ENCODE measurements at places on chromosomes 12 and 14.

- no peak for DNase-seq
Observed at GRCh38 chr12:75020068-75020557, 189.5 kb downstream of the KCNC2 start.

DNA sequence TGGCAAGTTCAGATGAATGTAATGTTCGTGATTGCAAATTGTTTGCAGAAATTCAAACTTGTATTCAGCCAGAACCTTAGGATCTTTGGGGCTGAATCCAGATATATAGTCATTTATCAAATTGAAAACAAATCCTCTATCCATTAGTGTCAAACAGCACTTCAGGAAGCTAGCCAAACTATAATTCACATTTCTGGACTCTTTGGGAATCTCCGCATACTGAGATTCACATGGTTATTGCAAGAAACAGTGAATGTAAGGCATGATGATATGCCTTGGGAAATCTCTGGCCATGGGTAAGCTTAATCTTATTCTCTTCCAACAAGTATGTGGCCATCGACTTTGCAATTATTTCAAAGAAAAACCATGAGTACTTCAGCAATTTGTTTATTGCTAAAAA, 98.5 kb downstream of the KLHL28 start:
- DNase-seq: no peak

DNA sequence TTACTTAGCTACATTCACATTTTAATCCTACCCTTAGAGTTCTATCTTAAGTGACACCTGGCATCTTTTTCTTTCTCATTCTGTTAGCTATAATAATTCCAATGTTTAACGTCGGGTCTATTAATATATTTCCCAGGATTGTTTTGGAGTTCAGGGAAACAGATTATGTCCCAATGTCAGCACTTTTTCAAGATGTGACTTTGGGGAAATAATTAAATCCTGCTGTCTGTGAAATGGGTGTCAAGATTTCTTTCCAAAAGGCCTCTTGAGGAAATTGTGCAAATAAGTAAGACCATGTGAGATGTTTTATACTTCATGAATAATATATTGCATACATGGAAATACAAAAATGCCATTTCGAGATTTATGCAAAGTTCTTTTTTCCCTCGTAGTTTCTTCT, 887.6 kb upstream of the SEL1L start:
- no peak for DNase-seq

- DNase-seq: no peak
Observed at GRCh38 chr12:28814246-28814645, 334.8 kb upstream of the FAR2 start.

DNA sequence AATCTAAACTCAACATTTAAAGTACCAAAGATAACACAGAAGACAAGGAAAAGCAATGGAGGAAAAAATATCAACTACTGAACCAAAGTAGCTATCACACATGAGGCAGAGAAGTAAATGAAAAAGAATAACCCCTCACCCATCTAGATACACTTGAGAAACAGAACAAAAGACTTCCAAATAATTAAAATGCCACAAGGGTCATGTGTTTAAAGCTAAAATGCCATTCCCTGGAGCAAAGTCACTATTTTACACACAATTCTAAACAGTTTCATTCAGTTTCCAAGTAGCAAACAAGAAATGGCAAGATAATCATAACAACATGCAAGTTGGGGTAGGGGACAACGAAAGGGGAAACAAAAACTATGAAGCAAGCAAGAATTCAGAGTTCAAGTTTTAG, 12.0 kb downstream of the OSBPL8 start:
- no peak for DNase-seq

DNA sequence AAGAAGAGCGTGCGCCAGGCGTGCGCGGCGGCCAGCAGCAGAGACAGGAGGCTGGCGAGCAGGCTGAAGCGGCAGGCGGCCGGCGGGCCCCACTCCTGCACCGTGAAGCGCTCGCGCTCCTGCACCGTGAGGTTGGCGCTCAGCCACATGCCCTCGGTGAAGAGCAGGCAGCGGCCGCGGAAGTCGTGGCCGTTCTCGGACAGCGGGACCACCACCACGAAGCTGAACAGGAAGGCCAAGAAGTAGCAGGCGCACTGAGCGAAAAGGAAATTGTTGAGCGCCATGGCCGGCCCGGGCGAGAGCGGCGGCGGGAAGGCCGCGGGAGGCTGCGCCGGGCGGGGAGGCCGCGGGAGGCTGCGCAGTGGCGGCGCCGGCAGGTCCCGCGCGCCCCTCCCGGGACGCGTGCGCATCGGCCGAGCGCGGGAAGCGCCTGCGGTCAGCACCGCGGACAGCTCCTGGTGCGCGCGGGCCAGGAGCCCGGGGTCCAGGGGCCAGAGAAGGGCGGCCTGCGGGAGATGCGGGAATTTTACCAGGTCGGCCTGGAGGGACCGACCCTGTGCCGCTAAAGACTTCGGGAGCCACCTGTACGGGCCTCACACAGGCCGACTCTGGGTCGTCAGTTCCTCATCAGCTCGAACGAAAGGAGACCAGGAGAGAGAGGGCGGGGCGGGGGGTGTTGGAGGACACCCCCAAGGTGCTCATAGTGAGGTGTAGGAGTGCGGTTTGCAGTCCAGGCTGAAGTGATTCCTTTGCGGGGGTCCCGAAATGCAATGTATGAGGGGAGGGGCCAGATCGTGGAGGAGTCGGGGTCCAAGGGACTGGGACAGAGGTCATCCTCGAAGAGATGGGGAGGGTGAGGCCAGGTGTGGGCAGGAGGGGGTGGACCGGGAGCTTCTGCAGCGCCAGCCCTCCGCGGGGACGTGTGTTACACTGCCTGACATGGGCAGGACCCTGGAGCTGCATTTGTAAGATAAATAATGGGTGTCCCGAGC, at the start of gene TMEM179:
Gene TMEM179 (minus strand): TSS at position 315 of the 992 bp plus-strand sequence. CDS start 31 bp downstream, at position 284.
- DNase-seq: no peak

DNA sequence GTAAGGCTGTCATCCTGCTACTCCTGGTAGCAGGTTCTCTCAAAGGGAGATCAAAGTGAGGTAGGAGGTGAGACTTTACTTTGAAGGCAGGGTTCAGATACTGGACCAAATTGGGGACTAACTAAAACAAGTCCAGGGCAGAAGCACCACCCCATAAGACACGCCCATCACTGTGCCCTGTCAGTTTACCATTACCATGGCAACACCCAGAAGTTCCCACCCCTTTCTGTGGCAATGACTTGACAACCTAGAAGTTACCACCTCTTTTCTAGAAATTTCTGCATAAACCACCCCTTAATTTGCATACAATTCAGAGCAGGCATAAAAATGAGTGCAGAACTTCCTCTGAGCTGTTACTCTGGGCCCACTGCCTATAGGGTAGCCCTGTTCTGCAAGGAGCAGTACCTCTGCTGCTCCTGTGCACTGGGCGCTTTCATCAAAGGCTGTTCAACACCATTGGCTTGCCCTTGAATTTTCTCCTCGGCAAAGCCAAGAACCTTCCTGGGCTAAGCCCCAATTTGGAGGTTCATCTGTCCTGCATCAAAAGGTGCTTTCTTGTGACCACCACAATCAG, 64.8 kb upstream of the MAX start:
- DNase-seq: no peak
